ENCODE measurements at places on chromosomes 2 and 18.

DNA sequence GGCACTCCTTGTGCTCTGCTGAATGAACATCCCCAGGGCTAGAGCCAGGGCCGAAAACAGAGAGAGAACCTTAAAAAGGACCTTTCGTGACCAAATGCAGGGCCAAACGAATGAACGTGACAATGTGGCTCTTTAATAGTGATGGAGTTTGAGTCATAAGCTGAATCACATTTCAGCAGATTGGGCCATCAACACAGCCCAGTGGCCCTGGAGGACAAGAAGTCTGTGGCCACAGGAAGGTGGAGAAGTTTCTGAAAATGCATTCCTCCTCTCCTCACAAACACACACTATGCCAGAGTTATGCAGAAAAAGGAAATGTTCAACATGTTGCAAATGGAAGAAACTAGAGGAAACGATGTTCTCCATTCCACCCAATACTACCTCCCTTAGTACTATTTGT is 415.8 kb downstream of the HRH4 start:
- DNase-seq: no peak

- no peak for DNase-seq
Measured at GRCh38 chr2:122583159-122583917, 827.9 kb downstream of the TSN start.

DNA sequence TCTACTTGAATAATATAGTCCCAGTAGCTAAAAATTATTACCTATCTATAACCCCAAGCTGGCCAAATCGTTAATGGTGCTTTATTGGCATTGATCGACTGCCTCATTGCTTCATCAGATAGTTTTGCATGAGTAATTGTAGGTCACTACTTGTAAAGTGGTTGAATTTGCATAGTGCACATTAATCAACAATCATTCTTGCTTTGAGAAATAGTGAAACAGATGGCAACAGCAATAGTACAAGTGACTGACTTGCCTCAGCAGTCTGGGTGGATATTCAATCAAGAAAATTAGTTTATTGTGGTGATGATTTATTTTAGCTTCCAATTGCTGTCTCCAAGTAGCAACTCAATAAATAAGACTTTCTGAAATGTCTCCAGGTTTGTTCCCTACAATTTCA is 117.8 kb upstream of the NRXN1 start:
- DNase-seq: no peak

GRCh38 chr2:29603341-29603740 is 318.0 kb downstream of the ALK start:
- DNase-seq: no peak

DNA sequence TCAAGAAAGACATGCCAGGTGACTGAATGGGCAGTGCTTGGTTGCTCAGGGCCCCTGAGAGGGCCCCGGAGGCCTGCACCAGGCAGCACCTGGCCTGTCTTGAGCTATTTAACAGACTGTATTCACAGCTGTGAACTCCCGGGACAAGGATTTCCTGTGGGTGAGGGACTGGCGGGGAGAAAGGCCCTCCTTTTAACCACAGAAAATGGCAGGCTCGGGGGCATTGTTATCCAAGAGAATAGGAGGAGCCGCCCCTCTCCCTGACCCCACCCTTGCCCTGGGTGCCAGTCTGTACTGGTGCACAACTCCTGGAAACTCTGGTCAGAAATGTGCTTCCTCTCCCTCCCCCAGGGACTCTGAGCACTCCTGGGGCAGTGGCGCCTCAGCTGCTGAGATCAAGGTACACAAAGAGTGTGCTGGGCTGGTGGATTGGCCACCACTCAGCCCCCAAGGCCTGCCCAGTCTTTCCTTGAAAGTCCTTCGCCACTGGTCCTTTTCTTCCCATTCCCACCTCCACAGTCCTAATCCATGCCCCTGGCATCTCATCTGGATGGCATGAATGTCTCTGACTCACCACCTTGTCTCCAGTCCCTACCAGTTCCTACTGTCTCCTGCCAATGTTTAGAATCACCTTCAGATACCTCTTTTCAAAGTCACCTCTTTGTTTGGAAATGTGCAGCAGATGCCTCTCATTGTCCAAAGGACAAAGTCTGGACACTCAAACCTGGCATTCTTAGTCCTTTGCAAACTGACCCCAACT is 19.6 kb upstream of the EPAS1 start:
- no peak for DNase-seq

GRCh38 chr2:156333951-156334495 is 1.5 kb upstream of the NR4A2 start:
- peak; percentile 31 for DNase-seq

GRCh38 chr2:197311421-197312033 is 947 bp upstream of the ANKRD44 start:
- DNase-seq: no peak

DNA sequence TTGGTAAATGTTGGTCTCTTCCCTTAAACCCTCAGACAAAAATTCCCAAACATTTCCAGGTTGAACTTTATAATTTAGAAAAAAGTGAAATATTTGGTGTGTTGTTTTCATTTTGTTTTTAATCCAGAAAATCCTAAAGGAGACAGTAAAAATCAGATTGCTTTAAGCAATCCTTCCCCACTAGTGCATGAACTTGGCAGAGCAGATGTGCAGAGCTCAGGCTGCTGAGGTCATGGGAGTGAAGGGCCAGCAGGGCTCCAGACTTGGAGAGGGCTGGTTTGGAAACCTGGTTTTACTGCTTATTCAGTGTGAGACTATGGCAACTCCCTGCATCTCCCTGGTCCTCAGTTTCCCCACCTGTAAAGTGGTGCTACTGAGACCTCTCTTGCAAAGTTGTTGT is 66.7 kb upstream of the TEX51 start:
- DNase-seq: no peak

DNA sequence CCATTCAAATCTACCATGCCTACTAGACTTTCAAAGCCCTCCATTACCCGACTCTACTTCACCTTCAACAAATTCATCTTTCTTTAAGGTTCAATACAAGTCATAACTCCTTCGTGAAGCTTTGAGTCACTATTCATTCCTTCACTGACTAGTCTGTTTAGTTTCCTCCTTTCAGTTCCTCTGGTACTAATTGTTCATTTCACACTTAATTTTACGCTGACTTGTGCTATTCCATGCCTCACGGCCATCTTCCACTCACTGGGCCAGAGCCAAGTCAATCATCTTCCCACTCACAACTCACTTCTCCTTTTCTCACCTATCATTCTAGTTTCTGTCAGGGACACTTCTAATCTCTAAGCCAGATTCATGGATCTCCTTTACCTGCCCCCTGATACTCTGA is 136.2 kb downstream of the MTX2 start:
- DNase-seq: no peak

- no peak for DNase-seq
Measured at GRCh38 chr2:157732596-157732995, 103.9 kb upstream of the ACVR1C start.

All from effector CD4-positive, alpha-beta T cell (primary cell).